ENCODE measurements at places on chromosomes 7 and 10.

DNA sequence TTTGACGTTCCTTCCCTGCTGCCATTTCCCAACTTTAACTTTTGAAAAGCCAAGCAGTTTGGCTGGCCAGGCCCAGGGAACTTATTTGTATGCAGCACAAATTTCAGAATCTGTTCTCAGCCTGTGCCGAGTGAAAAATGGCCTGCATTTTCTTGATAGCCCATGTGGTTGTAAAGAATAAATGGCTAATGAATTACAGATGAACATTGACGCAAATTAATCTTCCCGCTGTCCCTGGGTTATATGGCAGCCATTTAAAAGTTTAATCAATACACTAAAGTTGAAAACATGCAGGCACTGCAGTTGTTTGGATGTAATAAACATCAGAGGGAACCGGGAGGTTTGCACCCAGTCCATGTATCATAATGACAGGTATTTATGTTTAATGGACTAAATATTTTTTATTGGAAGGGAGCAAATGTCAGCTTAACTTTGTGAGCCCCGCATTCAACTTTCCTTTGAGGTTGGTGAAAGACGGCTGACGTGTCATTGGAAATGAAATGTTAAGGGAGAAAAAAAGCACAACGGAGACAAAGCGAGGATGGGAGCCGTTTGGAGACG, 1092.4 kb downstream of the LRMDA start:
- no peak for DNase-seq

GRCh38 chr7:106604303-106604924, 56.5 kb downstream of the CCDC71L start:
- DNase-seq: no peak

DNA sequence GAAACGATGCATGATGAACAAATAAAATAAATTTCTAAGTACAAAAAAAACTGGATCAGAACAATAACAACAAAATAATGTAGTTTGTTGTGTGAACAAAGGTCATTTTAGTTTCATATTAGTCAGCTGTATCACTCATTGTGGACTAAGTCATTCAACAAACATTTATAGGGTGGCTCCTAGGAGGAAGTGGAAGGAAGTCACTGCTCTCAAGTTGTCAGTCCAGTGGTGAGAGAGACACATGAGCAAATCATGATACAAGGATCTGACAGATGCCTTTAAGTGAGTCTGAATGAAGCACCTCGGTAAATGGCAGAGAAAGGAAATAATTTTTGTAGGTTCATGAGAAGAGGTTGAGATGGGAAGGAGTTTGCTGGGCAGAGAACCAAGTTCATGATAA, 56.8 kb downstream of the EPDR1 start:
- DNase-seq: no peak

- peak; percentile 10 for DNase-seq
Observed at GRCh38 chr10:101354328-101355071, 535 bp downstream of the BTRC start.

- no peak for DNase-seq
Observed at GRCh38 chr10:23686722-23687121, 247.8 kb downstream of the OTUD1 start.

DNA sequence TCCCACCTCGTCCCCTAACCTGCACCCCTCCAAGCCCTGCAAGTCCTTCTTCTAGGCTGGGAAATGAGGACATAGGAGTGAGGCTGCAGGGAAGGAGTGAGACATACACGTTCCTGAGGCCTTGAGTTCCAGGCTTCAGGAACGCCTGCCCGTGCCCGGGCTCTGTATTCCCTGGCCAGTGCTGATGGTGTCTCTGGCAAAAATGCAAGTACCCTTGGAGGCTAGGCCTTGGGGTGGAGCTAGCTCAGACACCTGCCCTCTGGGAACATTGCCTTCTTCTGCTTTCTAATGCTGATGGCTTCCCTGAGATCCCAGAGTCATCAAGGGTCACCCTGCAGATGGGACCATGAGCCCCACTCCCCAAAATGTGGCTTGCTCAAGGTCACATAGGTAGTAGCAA, 76.0 kb downstream of the GRK5 start:
- DNase-seq: no peak
